ENCODE measurements at places on chromosomes 16 and 17.

- no peak for DNase-seq
These were observed 606.0 kb upstream of the RBFOX1 start for GRCh38 chr16:6726621-6727020.

DNA sequence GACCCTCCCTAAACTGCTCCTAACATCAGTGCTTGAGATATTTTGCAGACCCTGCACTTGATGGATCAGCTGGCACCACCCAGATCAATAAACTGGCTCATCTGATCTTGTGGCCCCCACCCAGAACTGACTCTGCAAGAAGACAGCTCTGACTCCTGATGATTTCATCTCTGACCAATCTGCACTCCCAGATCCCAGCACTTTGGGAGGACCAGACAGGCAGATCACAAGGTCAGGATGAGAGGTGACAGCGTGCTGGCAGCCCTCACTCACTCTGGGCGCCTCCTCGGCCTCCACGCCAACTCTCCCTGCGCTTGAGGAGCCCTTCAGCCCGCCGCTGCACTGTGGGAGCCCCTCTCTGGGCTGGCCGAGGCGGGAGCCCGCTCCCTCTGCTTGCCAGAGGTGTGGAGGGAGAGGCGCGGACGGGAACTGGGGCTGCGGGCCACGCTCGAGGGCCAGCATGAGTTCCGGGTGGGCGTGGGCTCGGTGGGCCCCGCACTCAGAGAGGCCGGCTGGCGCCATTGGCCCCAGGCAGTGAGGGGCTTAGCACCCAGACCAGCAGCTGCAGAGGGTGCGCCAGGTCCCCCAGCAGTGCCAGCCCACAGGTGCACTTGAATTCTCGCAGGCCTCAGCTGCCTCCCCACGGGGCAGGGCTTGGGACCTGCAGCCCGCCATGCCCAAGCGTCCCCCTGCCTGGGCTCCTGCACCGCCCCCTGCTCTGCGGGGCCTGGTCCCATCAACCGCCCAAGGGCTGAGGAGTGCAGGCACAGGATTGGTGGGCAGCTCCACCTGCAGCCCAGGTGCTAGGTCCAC lies 2.4 kb upstream of the C16orf54 start:
- DNase-seq: no peak

GRCh38 chr17:66627985-66628384 lies 206.9 kb upstream of the CACNG5 start:
- DNase-seq: no peak

- DNase-seq: no peak
These were observed 5.7 kb downstream of the ALG1 start for GRCh38 chr16:5077304-5077703.

- DNase-seq: peak; percentile 33
These were observed 1.3 kb upstream of the SOCS1 start for GRCh38 chr16:11257131-11257938.

DNA sequence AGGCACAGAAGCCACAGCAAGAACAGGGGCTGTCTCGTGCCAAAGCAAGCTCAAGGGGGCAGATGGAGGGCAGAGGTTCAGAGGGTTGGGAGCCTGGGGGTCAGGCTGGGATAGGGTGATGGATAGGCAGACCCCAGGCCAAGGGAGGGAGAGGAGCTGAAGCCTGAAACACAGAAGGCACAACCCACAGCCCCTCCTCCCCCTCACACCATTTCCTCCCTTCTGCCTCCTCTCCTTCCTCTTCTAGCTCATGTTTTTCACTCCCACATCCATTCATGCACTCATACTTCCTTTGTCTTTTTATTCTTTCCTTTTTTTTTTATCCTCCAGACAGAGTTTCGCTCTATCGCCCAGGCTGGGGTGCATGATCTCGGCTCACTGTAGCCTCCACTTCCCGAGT lies 61.1 kb downstream of the SOCS1 start:
- no peak for DNase-seq

DNA sequence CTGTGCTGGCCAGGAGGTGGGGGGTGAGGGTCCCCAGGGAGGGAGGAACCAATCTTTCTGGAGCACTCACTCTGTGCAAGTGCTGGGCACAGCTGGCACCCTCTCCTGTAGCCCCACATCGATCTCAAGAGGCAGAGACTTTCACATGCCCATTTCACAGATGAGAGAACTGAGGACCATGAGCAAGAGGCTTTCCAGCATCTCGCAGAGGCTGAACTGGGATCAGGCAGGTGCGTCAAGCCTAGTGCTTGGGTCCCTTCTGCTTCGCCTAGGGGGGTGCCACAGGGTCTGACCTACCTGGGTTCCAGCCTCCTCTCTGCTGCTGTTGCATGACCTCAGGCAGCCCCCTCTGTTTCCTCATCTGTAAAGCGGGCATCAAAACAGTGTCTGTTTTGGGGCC lies 1.3 kb upstream of the WFDC1 start:
- DNase-seq: no peak

DNA sequence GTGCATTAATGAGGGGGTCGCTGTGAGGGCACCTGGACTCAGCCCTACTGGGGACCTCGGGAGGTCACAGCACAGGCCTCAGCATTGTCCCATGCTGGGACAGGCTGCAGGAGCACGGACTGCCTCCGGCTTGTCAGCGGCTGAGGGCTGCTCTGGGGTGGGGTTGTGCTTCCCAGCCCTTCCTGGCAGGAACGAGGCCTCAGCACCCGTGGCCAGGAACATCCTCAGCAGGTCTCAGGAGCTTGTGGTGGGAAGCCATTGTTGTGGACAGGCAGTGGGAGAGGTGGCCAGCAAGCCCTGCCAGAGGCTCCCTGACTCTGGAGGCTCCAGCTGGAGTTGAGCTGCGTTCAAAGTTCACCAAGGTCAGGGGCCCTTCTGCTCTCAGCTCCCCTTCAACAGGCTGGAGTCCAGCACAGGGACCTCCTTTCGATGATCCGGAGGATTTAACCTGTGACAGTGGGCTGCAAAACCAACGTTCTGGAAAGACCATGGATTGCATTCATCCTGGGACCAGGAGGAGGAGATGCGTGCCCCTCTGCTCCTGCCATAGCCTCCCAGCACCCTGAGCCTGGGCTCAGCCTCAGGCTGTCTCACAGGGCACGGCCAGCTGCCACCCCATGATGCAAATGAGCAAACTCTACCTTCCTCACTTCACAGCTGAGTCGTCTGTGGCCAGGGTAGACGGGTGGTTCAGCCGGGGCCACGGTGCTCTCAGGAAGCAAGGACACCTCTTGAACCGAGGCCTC lies 32.6 kb downstream of the FOXL1 start:
- no peak for DNase-seq

- DNase-seq: no peak
These were observed 11.7 kb upstream of the CMTM3 start for GRCh38 chr16:66592814-66593213.

GRCh38 chr16:69618307-69618706 lies 52.5 kb downstream of the NFAT5 start:
- peak; percentile 0 for DNase-seq

- no peak for DNase-seq
These were observed 486 bp downstream of the ZNF785 start for GRCh38 chr16:30585022-30585399.

DNA sequence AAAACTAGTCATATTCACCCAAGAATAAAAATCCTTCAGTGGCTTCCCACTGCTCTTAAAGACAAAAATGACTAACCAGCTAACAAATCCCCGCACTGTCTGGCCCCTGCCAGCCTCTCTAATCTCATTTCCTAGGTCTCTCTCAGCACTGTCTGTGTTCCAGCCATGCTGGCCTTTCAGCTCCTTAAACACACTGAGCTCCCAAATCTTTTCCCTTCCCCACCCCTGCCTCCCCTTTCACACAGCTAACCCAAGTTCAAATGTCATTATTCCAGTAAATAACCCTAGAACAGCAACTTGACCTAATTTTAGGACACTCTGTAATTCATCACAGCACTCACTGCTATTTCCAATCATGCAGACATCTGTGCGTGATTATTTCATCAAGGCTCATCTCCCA lies 7.8 kb downstream of the SHCBP1 start:
- no peak for DNase-seq

DNA sequence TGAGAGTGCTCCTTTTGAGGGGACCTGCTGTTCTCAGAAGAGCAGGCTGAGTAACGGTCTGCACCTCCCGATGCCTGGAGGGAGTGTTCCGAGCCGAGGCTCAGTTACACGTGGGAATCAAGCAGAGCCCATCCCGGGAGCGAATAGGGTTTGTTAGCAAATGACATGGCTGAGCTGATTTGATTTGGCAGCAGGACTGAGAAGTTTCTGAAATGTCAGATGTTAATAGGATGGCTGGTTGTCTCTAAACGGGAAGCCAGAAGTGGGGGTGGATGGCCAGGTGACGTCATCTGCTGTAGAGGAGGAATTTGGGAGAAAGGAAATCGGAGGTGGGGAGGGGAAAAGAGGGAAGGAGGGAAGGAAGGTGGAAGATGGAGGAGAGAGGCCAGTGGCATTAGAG lies 128.0 kb downstream of the RAP1GAP2 start:
- no peak for DNase-seq

GRCh38 chr16:4663777-4664465 lies 29.4 kb upstream of the NUDT16L1 start:
- DNase-seq: no peak

- DNase-seq: no peak
These were observed 187.4 kb upstream of the MYOCD start for GRCh38 chr17:12478311-12478710.

DNA sequence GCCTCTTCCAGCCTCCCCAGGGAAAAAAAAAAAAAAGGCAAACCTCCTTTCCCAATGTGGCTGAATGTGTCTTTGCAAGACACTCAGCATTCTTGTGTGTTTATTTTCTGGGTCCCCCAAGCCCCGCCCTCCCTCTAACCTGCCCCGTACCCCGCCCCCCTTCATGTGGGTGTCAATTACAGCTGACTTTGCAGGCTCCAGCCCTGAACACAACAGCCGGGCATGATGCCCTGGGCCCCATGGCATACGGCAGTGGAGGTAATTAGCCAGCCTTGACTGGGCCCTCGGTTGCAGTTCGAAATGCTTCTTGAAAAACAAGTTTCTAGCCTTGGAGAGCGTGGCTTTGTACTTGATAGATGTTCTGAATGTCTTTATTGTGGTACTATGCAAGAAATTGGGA lies 354.7 kb upstream of the RBFOX1 start:
- DNase-seq: no peak

- no peak for DNase-seq
These were observed 121.7 kb downstream of the IRX5 start for GRCh38 chr16:55052348-55052734.

GRCh38 chr17:43140396-43141332 lies 15.5 kb upstream of the BRCA1 start:
- DNase-seq: no peak

GRCh38 chr17:9427465-9428315 lies 147.9 kb downstream of the STX8 start:
- no peak for DNase-seq

DNA sequence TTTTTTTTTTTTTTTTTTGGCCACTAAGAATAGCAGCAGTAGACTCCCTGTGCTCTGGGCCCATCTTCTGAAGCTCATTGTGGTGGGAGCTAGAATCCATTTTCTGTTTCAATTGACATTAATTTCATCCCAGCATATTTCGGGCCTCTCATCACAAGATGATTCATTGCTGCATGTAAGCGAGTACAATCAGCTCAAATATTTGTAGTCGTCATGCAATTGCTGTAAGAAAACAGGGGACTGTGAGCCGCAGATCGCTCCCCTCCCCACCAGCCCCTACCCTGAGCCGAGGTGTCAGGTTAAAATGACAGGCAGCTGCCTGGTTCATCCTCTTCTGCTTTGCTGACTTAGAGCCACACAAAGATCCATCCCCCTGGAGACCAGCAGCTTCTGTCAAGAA lies 358.8 kb upstream of the CDH5 start:
- no peak for DNase-seq

DNA sequence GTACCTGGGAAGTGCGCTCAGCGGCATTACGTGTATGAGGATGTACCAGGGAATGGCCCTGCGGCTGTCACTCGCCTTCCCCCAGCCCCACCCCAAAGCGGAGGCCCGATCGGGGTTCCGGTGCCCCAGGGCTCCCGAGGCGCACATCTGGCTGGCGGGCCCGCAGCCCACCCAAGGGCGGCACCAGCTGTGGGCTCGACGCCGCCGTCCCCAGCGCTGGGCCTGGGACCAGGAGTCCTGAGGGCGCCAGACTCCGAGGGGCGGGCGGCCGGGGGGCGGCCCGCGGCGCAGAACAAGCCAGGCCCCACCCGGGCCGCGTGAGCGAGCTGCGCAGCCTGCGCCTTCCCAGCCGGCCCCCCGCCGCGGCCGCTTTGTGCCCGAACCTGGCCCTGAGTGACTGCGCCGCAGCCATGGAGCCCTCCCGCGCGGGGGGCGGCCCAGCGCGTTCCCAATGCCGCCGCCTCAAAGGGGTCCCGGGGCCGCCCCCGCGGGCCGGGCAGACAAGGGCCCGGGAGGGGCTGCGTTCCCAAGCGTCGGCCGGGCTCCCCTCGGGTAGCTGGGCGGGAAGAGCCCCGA lies 17.4 kb downstream of the ZNF423 start:
- no peak for DNase-seq

DNA sequence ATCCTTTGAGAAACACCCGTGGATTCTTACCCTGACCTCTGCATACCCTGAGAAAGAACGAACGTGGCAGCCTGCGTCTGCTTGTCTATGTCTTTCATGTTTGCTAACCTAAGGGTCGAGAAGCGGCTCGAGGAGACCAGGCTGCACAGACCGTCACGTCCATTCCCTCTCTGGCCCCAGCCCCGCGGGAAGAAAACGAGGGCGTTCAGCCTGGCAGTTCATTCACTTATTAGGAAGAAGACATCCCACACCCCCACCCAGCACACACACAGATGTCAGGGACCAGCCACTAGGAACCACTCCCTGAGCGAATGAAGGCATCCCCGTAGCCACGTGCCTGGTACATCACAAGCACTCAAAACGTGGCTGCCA lies 655 bp upstream of the MTHFSD start:
- DNase-seq: no peak

GRCh38 chr17:31158746-31159377 lies 64.1 kb downstream of the NF1 start:
- no peak for DNase-seq
